ENCODE measurements at places on chromosomes 13 and 19. TPM values are rescaled to one million over a fixed set of nuclear protein-coding genes. Genes with fewer than 3 reads are reported as not detected.

CBY2 gene
- total RNA-seq, result not detected

THAP8 gene
- total RNA-seq, result 1.4 TPM

ZNF66 gene
- total RNA-seq, result 4.8 TPM

DIAPH3 gene
- 22.7 TPM for total RNA-seq

NLRP11 gene
- total RNA-seq, result not detected

PPP1R15A gene
- 41.5 TPM for total RNA-seq

BEST2 gene
- not detected for total RNA-seq

ZNF227 gene
- total RNA-seq, result 19.8 TPM

SULT2A1 gene
- not detected for total RNA-seq

BICRA gene
- 3.1 TPM for total RNA-seq

DKKL1 gene
- total RNA-seq, result not detected

BTBD2 gene
- 88.6 TPM for total RNA-seq

C13orf42 gene
- not detected for total RNA-seq

REEP6 gene
- total RNA-seq, result 2.6 TPM

GPC6 gene
- total RNA-seq, result 29.8 TPM

FLT3 gene
- not detected for total RNA-seq

KLK4 gene
- not detected for total RNA-seq

MYH14 gene
- total RNA-seq, result not detected

LPAR6 gene
- total RNA-seq, result 4.0 TPM

ZNF470 gene
- 4.0 TPM for total RNA-seq

SYNGR4 gene
- total RNA-seq, result not detected

IQCN gene
- total RNA-seq, result 0.73 TPM

CCNA1 gene
- total RNA-seq, result 0.20 TPM

TTYH1 gene
- total RNA-seq, result not detected

EPS8L1 gene
- 0.98 TPM for total RNA-seq

FSD1 gene
- 2.6 TPM for total RNA-seq

TNFSF9 gene
- total RNA-seq, result 1.5 TPM

PPP1R13L gene
- total RNA-seq, result 0.73 TPM

SIGLEC12 gene
- total RNA-seq, result not detected

EXOC3L2 gene
- total RNA-seq, result not detected

TEX101 gene
- total RNA-seq, result not detected

OR10H1 gene
- not detected for total RNA-seq

ZNF439 gene
- 0.37 TPM for total RNA-seq

IL4I1 gene
- total RNA-seq, result 1.1 TPM

CAPS gene
- 5.5 TPM for total RNA-seq

GJB6 gene
- total RNA-seq, result not detected

GSX1 gene
- not detected for total RNA-seq

ZNF69 gene
- 0.73 TPM for total RNA-seq

CPAMD8 gene
- 0.73 TPM for total RNA-seq

Measured in subcutaneous preadipocyte (primary cell).